NCI-H1417 treated with DMSO at 0.1 percent for 48 hours (cell line): ENCODE measurements at places on chromosomes 7 and 10.
A peak's percentile ranks its signal among the peaks of the same experiment; 100 is the strongest.

DNA sequence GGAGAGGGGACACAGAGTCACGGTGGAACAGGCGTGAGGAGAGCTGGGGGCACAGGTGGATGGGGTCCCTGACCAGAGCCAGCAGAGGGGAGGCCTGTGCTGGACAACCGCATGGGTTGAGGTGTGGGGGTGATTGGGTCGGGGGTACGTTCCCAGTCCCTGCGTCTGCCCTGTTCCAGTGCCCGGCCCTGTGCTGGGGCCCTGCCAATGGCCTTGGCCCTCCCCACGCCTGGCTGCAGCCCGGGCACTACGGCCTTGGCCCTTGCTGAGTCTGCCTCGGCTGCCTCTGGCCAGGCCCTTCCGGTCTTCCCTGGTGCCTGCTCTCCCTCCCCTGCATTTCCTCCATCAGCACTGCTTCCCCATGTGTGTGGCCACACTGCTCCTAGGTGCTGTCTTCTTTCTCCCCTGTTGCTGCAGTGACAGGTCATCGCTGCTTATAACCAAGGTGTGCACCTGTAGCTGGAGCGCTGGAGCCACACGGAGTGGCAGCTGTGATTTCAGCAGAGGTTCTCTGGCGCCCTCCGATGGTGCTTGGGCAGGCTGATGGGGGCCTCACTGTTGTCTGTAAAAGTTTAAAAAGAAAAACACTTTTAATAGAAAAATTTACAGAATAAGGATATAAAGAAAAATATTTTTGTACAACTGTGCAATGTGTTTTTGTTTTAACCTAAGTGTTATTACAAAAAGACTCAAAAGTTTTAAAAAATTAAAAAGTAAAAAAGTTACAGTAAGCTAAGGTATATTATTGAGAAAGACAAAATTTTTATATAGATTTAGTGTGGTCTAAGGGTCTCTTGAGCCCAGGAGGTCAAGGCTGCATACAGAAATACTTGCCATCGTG, 45.2 kb upstream of the BHLHA15 start:
- no peak for DNase-seq

DNA sequence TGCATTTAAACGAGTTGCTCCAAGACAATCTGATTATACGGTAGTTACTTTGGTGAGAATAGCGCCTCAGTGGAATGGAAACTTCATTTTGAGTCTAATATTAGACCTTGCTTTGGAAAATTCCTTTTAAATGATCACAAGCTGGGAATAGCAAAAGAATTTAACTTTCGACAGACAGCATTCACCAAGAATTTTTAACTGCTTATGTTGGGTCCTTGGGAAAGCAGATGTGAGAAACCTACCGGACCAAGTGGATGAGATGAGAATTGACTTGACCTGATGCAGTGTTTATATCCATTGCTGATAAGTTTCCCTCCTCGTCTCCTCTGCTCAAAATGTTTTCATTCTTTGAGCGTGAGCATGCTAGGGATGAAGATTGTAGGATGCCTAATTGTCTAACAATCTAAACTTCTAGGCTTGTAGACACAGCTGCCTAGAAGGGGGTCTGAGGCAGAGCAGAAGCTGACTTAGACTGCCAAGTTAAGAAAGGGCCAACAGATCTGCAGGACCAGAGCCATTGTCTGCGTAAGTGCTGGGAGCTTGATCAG, 126.9 kb downstream of the CNNM2 start:
- DNase-seq = no peak

GRCh38 chr10:121732656-121733445, 134.6 kb upstream of the FGFR2 start:
- no peak for DNase-seq

DNA sequence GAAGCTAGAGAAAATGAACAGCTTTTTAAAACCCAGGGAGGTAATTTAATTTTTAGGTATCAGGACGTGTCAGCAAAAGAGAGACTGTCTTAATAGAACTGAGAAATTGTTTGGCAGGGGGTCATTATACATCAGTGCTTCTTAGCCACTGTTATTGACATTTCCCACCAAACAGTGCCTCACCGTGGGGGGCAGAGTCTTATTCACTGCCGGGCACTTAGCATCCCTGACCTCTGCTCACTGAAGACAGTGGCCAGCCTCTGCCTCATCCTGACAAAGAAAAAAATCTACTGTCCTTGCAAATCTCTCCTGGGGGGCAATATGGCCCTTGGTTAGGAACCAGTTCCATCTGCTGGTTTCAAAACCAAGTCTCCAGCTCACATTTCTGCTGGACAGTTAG, 14.2 kb upstream of the MKI67 start:
- DNase-seq = no peak

GRCh38 chr10:25778646-25779045, 155.4 kb upstream of the MYO3A start:
- DNase-seq = no peak

DNA sequence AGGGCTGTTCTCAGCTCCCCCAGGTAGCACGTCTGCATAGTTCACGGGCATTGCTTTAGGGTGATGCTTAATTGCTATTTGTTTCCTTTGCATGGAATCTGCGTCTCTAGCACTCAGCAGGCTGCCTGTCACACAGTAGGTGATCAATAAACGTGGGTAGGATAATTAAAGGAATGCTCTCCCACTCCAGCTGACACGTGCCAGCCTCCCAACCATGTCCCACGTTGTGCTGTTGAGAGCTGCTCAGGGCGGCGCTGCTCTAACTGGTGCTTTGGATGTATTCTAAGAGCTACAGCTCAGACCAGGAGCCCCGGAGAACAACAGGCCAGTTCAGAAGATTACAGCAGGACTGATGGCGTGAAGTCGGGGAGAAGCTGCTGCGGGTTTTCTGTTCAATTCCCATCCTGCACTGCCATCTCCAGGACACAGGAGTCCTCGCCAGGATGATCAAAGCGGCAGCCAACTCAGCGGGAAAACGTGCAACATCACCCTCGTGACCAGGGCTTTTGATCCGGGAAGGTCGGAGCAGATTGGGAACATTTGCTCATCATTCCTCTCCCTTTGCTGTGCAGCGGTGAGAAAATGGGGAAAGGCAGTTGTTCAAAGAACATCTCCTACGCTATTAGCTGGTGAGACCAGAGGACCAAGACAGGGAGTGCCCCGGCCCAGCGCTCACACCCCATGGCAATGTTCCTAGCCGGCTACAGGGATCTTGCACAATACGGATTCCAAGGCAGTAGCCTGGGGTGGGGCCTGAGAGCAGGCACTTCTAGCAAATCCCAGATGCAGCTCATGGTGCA, 50.5 kb upstream of the FOXK1 start:
- DNase-seq = peak; percentile 70

- no peak for DNase-seq
Observed at GRCh38 chr10:132094581-132095234, 29.0 kb downstream of the JAKMIP3 start.

- no peak for DNase-seq
Observed at GRCh38 chr7:133511252-133511651, 258.4 kb downstream of the EXOC4 start.

DNA sequence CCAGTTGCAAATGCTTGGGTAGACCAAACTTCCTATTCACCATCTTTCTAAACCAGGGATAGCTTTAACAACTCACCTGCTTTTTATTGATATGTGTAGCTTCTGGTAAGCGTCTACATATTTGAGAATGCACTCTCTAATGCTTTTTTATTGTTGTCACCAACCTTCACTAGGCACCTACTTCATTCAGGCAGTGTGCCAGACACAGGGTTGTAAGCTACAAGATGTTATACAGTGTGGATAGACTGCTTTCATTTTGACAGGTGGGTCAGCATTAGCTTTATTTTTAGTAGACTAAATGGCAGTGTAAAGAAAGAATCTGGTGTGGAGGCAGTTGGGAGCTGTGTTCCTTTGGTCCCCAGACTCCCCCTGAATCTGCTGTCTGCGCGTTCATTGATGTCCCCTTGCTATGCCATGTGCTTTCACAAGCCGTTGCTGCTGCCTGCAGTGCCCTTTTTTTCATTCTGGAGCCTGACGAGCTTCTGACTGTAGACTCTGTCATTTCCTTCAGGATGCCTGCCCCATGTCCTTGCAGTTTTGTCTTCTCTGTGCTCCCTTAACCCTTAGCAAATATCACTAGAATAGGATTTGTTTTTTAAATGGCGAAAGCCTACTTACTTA, 32.1 kb downstream of the NRF1 start:
- no peak for DNase-seq

GRCh38 chr7:148380596-148381419, 209.8 kb upstream of the C7orf33 start:
- DNase-seq = no peak

GRCh38 chr10:7763929-7764328, 23.9 kb downstream of the KIN start:
- DNase-seq = no peak

GRCh38 chr10:96579133-96579532, 7.7 kb downstream of the TM9SF3 start:
- DNase-seq = no peak

- DNase-seq = no peak
Observed at GRCh38 chr7:26334166-26334859, 42.7 kb downstream of the SNX10 start.

GRCh38 chr7:97430006-97430405, 301.9 kb upstream of the TAC1 start:
- DNase-seq = no peak

- DNase-seq = no peak
Observed at GRCh38 chr10:13765641-13766341, 179.0 kb downstream of the PRPF18 start.

GRCh38 chr7:5704534-5704922, 76.9 kb downstream of the RNF216 start:
- peak; percentile 11 for DNase-seq

DNA sequence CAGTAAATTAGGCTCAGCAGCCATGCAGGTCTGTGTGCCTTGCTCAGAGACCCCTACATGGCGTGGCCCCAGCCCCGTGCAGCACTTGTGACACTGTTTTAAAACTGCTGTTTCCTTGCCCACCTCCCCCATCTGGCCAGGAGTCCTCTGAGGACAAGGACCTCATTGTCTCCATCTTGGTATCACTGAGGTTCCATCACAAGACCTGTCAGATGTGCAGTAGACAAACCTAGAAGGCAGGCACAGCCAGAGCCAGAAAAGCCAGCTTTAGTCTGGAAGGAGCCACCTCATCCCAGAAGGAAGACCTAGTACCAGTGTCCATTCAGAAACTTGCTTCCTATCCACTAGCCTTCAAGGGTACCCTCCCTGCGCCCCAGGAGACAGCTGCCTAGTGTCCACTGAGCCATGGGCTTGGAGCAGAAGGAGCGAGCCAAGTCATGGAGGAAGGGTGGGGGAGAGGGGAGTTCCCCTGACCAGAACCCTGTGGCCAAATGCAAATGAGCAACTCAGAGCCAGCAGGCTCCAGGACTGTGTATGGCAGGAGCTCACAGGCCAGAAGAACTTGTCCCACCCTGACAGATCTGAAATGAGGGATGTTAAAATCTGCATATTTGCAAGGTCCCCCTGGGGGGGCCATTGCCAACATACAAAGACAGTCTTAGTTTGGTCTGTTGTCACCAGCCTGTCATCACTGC, 176.1 kb downstream of the SH3PXD2A start:
- DNase-seq = no peak

- DNase-seq = no peak
Observed at GRCh38 chr10:118901906-118902305, 127.6 kb upstream of the NANOS1 start.
